Testis (tissue), 5 donors: ENCODE measurements at places on chromosomes 11 and 22. TPM values are rescaled to one million over a fixed set of nuclear protein-coding genes. Genes with fewer than 3 reads are reported as not detected.

VSIG10L2 gene
- not detected for polyA plus RNA-seq

RAB36 gene
- polyA plus RNA-seq: 11.1 TPM

FXYD6 gene
- 186 TPM for polyA plus RNA-seq

APOBEC3F gene
- 19.0 TPM for polyA plus RNA-seq

CSF2RB gene
- 4.0 TPM for polyA plus RNA-seq

UBQLNL gene
- polyA plus RNA-seq: 42.8 TPM

SDHD gene
- polyA plus RNA-seq: 75.9 TPM

NCR3LG1 gene
- 5.0 TPM for polyA plus RNA-seq

TMEM191C gene
- polyA plus RNA-seq: 35.3 TPM

CAPN5 gene
- polyA plus RNA-seq: 62.3 TPM

P2RY2 gene
- polyA plus RNA-seq: 0.94 TPM

NPAS4 gene
- polyA plus RNA-seq: 0.09 TPM

MPPED2 gene
- polyA plus RNA-seq: 5.0 TPM

OR52K2 gene
- not detected for polyA plus RNA-seq

C22orf42 gene
- 13.3 TPM for polyA plus RNA-seq

TEF gene
- 25.6 TPM for polyA plus RNA-seq

TIMM10 gene
- polyA plus RNA-seq: 56.9 TPM

LRRC56 gene
- 23.5 TPM for polyA plus RNA-seq

ARHGAP32 gene
- polyA plus RNA-seq: 33.0 TPM

OR52I1 gene
- not detected for polyA plus RNA-seq

PACSIN3 gene
- polyA plus RNA-seq: 11.0 TPM

DDI1 gene
- 49.4 TPM for polyA plus RNA-seq

C11orf16 gene
- 5.9 TPM for polyA plus RNA-seq

SSTR3 gene
- polyA plus RNA-seq: 26.8 TPM

OR4X1 gene
- not detected for polyA plus RNA-seq

IGLL1 gene
- polyA plus RNA-seq: 36.9 TPM

LIF gene
- 1.4 TPM for polyA plus RNA-seq

OR10D3 gene
- not detected for polyA plus RNA-seq

LRRC4C gene
- 0.45 TPM for polyA plus RNA-seq

XKR3 gene
- polyA plus RNA-seq: 12.0 TPM

OR51B5 gene
- 0.78 TPM for polyA plus RNA-seq

BTG4 gene
- polyA plus RNA-seq: 36.8 TPM

SMTNL1 gene
- 2.0 TPM for polyA plus RNA-seq

SLC22A12 gene
- not detected for polyA plus RNA-seq

PARVA gene
- polyA plus RNA-seq: 23.6 TPM

SCN2B gene
- polyA plus RNA-seq: 0.70 TPM

MORC2 gene
- polyA plus RNA-seq: 64.8 TPM

SLC25A1 gene
- polyA plus RNA-seq: 56.0 TPM

POLDIP3 gene
- 76.9 TPM for polyA plus RNA-seq

NKAPD1 gene
- 18.7 TPM for polyA plus RNA-seq
